ENCODE measurements at places on chromosomes 4 and X.
A peak's percentile ranks its signal among the peaks of the same experiment; 100 is the strongest.

GRCh38 chr4:146981651-146982050, 36.0 kb upstream of the TTC29 start:
- DNase-seq = no peak
- no peak overlapping the region for H3K27ac ChIP-seq
- H3K4me1 ChIP-seq = no peaks in the 10 kb centered on the region
- peaks cover 37% of the 10 kb centered on the region for H3K27me3 ChIP-seq
- no peak overlapping the region for H3K4me3 ChIP-seq

DNA sequence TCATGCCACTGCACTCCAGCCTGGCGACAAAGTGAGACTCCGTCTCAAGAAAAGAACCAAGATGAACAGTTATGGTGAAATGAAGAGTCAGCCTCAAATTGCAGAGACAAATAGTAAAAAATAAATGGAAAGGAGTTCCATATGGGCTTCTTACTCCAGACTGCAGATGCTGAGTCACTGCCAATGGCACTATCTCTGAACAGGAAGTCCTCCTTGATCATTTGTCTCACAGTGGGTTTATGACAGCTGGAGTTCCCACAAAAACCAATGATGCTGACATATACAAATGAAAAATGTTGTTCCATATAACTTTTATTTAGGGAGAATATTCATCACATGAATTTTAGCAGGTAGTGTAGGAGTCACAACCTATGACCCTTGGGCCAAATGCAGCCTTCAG, 631.6 kb downstream of the PCDH18 start:
- H3K4me1 ChIP-seq = no peaks in the 10 kb centered on the region
- no peak overlapping the region for H3K4me3 ChIP-seq
- no peaks in the 10 kb centered on the region for H3K36me3 ChIP-seq
- H3K27ac ChIP-seq = no peak overlapping the region
- H3K27me3 ChIP-seq = no peaks in the 10 kb centered on the region

DNA sequence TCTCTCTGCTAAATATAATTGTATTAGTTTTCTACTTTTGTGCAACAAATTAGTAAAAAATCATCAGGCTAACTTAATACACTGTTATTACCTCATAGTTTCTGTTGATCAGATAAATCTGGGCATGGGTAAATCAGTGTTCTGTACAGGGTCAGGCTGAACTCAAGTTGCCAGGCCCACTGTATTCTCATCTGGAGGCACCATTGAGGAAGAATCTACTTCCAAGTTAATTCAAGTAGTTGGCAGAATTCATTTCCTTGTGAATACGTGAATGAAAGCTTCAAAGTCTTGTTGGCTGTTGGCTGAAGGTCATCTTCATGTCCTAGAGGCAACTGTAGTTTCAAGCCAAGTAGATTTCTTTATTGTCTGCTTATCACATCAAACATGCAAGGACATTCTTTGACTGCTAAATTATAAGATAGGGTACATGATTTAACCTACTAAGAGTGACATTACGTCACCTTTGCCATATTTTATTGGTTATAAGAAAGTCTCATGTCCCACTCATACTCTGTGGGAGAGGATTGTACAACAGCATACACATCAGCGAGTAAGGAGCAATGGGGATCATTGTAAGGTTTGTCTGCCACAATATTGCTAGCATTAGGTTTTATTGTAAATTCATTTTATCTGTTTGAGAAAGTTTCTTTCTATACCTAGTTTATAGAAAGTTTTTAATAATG, 1219.0 kb downstream of the ARAP2 start:
- H3K36me3 ChIP-seq = no peaks in the 10 kb centered on the region
- H3K4me1 ChIP-seq = no peaks in the 10 kb centered on the region
- no peaks in the 10 kb centered on the region for H3K27me3 ChIP-seq
- no peak overlapping the region for H3K4me3 ChIP-seq

- peaks cover 9% of the 10 kb centered on the region for H3K4me1 ChIP-seq
- DNase-seq = no peak
- no peaks in the 10 kb centered on the region for H3K36me3 ChIP-seq
- H3K4me3 ChIP-seq = no peak overlapping the region
- H3K27ac ChIP-seq = no peak overlapping the region
Observed at GRCh38 chr4:3307891-3308575, 15.2 kb downstream of the RGS12 start.

DNA sequence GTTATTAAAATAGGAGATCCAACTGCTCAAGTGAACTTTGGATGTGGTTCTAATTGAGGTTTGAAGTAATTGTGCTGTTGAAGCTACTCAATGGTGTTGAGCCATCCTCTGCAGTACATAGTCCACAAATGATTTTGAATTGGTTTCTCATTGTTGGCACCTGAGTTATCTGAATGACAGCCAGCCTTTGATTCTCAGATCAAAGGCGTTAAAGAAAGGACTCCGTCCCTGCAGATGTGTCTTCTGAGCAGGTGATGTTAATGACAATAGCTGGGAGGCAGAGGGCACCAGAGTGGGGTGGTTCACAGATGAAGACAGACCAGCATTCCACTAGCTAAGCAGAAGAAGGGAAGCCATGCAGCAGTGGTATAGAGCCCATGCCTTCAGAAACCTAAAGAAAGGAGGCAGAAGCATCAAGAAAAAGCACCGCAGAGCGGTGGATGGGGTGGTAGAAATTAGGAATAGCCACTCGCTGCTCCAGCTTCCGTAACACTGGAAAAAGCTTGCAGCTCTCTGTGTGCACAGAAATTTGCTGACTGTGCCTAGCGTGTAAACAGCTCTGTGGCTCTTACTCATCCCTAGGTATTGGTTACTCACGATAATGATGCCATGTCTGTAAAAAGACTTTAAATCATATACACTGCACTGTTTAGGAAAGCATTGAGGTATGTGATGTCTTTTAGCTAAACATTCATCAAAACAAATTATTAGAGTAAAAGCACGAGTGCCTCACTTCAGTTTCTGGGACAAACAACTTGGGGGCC, 79.2 kb upstream of the CLCN4 start:
- no peaks in the 10 kb centered on the region for H3K27me3 ChIP-seq
- peaks cover 6% of the 10 kb centered on the region for H3K36me3 ChIP-seq
- no peak overlapping the region for H3K27ac ChIP-seq
- peaks cover 1% of the 10 kb centered on the region for H3K4me1 ChIP-seq
- DNase-seq = no peak
- H3K4me3 ChIP-seq = no peak overlapping the region

DNA sequence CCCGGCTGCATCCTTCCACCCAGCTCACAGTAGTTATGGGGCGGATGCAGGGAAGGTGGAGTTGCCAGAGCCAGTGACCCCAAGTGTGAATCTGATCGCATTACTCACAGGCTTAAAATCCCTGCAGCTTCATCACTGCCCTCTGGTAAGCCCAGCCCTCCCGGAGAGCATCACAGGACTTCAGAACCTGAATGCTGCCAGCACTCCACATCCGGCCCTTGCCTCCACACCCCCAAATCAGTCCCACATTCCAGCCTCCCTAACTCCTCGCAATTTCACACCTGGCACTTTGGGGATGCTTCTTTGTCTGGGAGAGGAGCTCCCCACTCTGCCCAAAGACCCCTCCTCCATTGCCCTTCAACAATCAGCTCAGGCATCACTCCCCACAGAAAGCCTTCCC, 15.6 kb downstream of the RASL11B start:
- DNase-seq = no peak
- no peak overlapping the region for H3K27ac ChIP-seq
- no peaks in the 10 kb centered on the region for H3K4me1 ChIP-seq
- H3K4me3 ChIP-seq = no peak overlapping the region

- peaks cover 69% of the 10 kb centered on the region for H3K36me3 ChIP-seq
- H3K27ac ChIP-seq = peak overlapping the region; percentile 23
- DNase-seq = no peak
- H3K27me3 ChIP-seq = no peaks in the 10 kb centered on the region
- no peak overlapping the region for H3K4me3 ChIP-seq
Observed at GRCh38 chr4:4281787-4282186, 8.2 kb downstream of the LYAR start.

DNA sequence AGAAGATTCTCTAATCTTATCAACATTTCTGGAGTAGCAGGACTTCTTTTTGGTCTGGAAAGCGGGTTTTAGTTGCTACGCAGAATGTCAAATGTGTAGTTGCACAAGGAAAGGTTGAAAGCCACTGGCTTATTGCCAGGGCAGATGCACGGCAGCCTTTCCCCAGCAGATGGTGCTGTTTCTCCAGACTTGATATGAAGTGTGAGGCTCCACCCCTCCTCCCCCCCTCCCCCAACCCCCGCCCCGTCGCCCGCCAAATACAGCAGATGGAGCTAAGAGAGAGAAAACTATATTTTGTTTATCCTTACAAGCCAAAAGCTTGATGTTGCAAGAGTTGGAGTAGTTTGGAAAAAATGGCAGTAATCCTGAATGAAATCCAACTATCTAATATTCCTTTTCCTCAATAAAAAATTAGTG, 32.0 kb downstream of the ENOPH1 start:
- H3K27me3 ChIP-seq = no peaks in the 10 kb centered on the region
- H3K36me3 ChIP-seq = peaks cover 27% of the 10 kb centered on the region
- H3K27ac ChIP-seq = no peak overlapping the region
- no peak overlapping the region for H3K4me3 ChIP-seq
- H3K4me1 ChIP-seq = no peaks in the 10 kb centered on the region

- no peak overlapping the region for H3K4me3 ChIP-seq
- H3K4me1 ChIP-seq = no peaks in the 10 kb centered on the region
Observed at GRCh38 chr4:92012899-92013867, 290.6 kb upstream of the GRID2 start.

GRCh38 chr4:97950836-97951235, 192.4 kb downstream of the STPG2 start:
- peaks cover 2% of the 10 kb centered on the region for H3K36me3 ChIP-seq
- no peak for DNase-seq
- no peaks in the 10 kb centered on the region for H3K4me1 ChIP-seq
- no peaks in the 10 kb centered on the region for H3K27me3 ChIP-seq
- H3K4me3 ChIP-seq = no peak overlapping the region

GRCh38 chrX:124026529-124026928, 65.0 kb downstream of the STAG2 start:
- H3K36me3 ChIP-seq = peaks cover 20% of the 10 kb centered on the region
- H3K27ac ChIP-seq = no peak overlapping the region
- peaks cover 11% of the 10 kb centered on the region for H3K4me1 ChIP-seq
- no peak for DNase-seq
- H3K27me3 ChIP-seq = no peaks in the 10 kb centered on the region
- no peak overlapping the region for H3K4me3 ChIP-seq

- no peak for DNase-seq
- H3K27ac ChIP-seq = no peak overlapping the region
Observed at GRCh38 chr4:47651231-47651630, 166.2 kb downstream of the ATP10D start.

GRCh38 chrX:46961574-46962283, 49.5 kb downstream of the JADE3 start:
- H3K4me1 ChIP-seq = no peaks in the 10 kb centered on the region
- no peak overlapping the region for H3K27ac ChIP-seq
- H3K27me3 ChIP-seq = no peaks in the 10 kb centered on the region
- DNase-seq = no peak
- no peak overlapping the region for H3K4me3 ChIP-seq
- no peaks in the 10 kb centered on the region for H3K36me3 ChIP-seq

DNA sequence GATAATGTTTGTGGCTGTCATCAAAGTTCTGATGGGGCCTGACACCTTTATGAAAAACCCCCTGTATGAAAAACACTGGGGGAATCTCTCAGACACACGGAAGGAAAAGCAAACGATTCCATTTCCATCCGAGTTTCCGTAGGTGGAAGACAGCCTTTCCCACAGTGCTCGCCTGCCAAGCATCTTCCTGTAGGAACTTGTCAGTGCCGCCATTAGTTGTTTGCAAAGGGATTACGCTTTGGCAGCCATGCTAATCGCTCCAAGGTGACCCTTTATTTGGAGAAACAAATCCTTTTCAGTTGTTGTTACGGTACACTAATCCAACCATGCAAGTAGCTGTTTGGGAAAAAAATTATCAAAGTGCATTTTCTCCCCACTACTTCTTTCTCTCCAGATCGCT, 44.4 kb upstream of the STOX2 start:
- no peaks in the 10 kb centered on the region for H3K4me1 ChIP-seq
- H3K36me3 ChIP-seq = no peaks in the 10 kb centered on the region
- no peak for DNase-seq
- peaks cover 65% of the 10 kb centered on the region for H3K27me3 ChIP-seq
- no peak overlapping the region for H3K27ac ChIP-seq
- H3K4me3 ChIP-seq = no peak overlapping the region

DNA sequence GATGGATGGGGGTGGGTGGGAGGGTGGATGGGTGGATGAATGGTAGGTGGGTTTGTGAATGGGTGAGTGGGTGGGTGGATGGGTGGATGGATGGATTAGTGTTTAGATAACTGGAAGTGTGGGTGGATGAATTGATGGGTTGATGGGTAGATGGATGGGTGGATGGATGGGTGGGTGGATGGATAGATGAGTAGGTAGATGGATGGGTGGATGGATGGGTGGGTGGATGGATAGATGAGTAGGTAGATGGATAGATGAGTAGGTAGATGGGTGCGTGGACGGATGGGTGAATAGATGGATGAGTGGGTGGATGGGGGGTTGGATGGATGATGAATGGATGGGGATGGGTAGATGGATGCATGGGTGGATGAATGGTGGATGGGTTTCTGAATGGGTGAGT, 20.3 kb upstream of the ASMTL start:
- peaks cover 67% of the 10 kb centered on the region for H3K36me3 ChIP-seq
- peak; percentile 8 for DNase-seq
- peak overlapping the region; percentile 68 for H3K4me3 ChIP-seq
- H3K4me1 ChIP-seq = peaks cover 86% of the 10 kb centered on the region
- no peaks in the 10 kb centered on the region for H3K27me3 ChIP-seq

DNA sequence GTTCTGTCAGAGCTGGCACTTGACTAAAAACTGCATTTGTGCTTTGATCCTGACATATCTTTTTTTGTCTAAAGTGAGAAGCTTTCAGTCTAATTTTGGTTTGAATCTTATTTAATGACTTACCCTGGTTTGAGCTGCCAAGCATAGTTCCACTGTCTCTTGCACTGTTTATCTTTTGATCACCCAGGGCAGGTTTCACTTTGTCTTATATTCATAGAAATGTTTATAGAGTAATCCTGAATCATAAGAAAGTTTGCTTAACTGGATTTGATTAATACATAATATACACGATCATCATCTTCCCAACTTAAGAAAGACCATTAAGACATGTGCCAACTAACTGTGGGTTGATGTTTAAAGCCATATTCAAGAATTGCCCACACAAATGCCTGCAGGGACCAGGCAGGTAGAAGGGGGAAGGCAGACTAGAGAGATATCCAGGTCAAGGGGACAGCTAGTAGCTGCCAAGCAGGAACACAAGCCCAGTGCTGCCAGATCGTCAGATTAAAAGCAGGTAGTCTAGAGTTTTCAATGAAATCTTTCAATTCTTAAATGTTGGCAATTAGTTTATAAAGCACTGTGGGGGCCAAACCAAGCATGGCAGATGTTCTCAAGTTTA, 1.9 kb downstream of the GK start:
- peak overlapping the region; percentile 32 for H3K27ac ChIP-seq
- H3K4me3 ChIP-seq = no peak overlapping the region
- DNase-seq = no peak
- H3K4me1 ChIP-seq = peaks cover 15% of the 10 kb centered on the region

GRCh38 chrX:114798907-114799306, 215.0 kb downstream of the HTR2C start:
- no peaks in the 10 kb centered on the region for H3K36me3 ChIP-seq
- H3K4me3 ChIP-seq = no peak overlapping the region
- no peak overlapping the region for H3K27ac ChIP-seq
- H3K4me1 ChIP-seq = no peaks in the 10 kb centered on the region

- peaks cover 63% of the 10 kb centered on the region for H3K27me3 ChIP-seq
- no peak overlapping the region for H3K27ac ChIP-seq
- no peak overlapping the region for H3K4me3 ChIP-seq
- no peaks in the 10 kb centered on the region for H3K4me1 ChIP-seq
- peaks cover 2% of the 10 kb centered on the region for H3K36me3 ChIP-seq
- DNase-seq = no peak
Observed at GRCh38 chr4:27055221-27055760, 194.7 kb downstream of the STIM2 start.
